Calu3 (cell line): ENCODE measurements at places on chromosomes 13 and 19. TPM values are rescaled to one million over a fixed set of nuclear protein-coding genes. Genes with fewer than 3 reads are reported as not detected.

The ZNF667 gene
- not detected in 2 replicates for total RNA-seq

The DCT gene
- not detected in 2 replicates for total RNA-seq

The KCNJ14 gene
- total RNA-seq = 9.6 and 9.9 TPM in 2 replicates

The SLITRK5 gene
- total RNA-seq = not detected in 2 replicates

The CAPS gene
- 39.9 and 45.7 TPM in 2 replicates for total RNA-seq

The NHLRC3 gene
- total RNA-seq = 23.1 and 23.5 TPM in 2 replicates

The GTF3A gene
- total RNA-seq = 89.6 and 95.0 TPM in 2 replicates

The CGB5 gene
- 2.6 and 3.3 TPM in 2 replicates for total RNA-seq

The PDX1 gene
- 1.2 and 1.8 TPM in 2 replicates for total RNA-seq

The HNRNPM gene
- 186 and 204 TPM in 2 replicates for total RNA-seq

The GRK1 gene
- not detected in 2 replicates for total RNA-seq

The CRLF1 gene
- 1.1 TPM in 1 of 2 replicates, not detected in the other for total RNA-seq

The BRCA2 gene
- 11.0 and 12.8 TPM in 2 replicates for total RNA-seq

- DNase-seq = no peak
- H3K4me1 ChIP-seq = peaks cover 31% of the 10 kb centered on the region
- H3K36me3 ChIP-seq = peaks cover 10% of the 10 kb centered on the region
- H3K27me3 ChIP-seq = no peaks in the 10 kb centered on the region
- no peak overlapping the region for H3K4me3 ChIP-seq
Measured at GRCh38 chr13:20363603-20364002, 131.5 kb upstream of the GJB6 start.

DNA sequence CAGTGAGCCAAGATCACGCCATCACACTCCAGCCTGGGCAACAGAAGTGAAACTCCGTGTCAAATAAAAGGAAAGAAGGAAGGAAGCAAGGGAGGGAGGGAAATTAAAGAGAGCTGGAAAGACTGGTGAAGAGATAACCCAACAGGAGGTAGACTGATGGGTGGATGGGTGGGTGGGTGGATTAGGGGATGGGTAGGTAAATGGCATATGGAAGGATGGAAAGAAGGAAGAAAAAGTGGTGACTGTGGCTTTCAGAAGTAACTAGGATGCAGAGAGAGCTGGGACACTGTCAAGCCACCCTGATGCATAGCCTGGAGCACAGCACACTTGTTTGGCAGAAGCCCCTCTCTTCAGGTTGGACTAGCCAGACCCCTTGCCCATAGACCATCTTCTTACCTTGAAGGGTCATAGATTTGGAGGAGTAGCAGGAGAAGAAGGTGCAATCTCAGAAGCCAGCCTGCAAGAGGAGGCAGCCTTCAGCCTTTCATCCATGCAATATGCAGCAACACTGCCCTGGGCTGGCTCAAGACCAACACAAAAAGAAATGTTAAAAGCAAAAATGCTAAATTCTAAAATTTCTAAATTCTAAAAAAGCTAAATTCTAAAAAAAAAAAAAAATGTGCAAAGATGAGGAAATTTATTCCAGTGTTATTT, 5.1 kb downstream of the IQCN start:
- H3K4me1 ChIP-seq = no peaks in the 10 kb centered on the region
- no peak overlapping the region for H3K4me3 ChIP-seq
- H3K36me3 ChIP-seq = peaks cover 10% of the 10 kb centered on the region
- no peak overlapping the region for H3K27ac ChIP-seq
- no peak for DNase-seq

DNA sequence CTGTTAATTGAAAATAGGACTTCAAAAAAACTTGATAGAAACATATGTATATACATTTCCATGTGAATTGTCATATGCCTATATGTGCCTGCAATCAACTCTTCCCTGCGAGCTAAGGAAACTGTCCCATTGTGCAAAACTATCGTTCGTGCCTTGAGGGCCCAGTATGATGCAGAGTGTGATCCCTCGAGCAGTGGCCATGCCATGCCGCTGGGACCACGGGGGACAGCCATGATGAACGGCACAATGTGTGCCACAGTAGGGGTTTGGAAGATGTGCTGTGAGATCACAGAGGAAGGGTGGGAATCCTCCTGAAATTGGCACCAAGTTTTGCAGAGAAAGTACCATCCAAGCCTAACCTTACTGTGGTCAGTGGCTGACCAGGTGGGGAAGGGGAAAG, 118.1 kb upstream of the SOX1 start:
- H3K27ac ChIP-seq = no peak overlapping the region
- H3K27me3 ChIP-seq = no peaks in the 10 kb centered on the region
- DNase-seq = no peak
- H3K4me3 ChIP-seq = no peak overlapping the region
- no peaks in the 10 kb centered on the region for H3K4me1 ChIP-seq

- no peak for DNase-seq
- peaks cover 51% of the 10 kb centered on the region for H3K4me1 ChIP-seq
- H3K27ac ChIP-seq = peak overlapping the region; percentile 45
- H3K4me3 ChIP-seq = no peak overlapping the region
Measured at GRCh38 chr13:34167347-34167746, 349.4 kb downstream of the RFC3 start.

DNA sequence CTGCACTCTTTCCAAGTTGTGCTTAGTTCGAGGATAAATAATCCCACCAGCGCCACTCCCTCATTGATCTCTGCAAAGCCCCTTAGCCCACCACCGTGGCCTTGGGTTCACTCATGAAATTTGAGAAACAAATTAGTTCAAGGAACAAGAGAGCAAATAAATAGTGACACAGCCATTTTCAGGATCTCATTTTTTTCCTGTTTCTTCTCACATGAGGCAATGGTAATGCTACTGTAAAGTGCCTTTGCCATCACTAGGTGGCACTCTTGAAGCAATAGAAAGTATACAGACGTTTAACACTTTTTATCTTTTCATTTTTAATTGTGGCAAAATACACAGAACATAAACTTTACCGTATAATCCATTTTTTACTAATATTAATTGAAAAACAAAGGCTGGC, 76.8 kb upstream of the ZNF835 start:
- no peak overlapping the region for H3K27ac ChIP-seq
- DNase-seq = no peak
- H3K27me3 ChIP-seq = no peaks in the 10 kb centered on the region
- no peaks in the 10 kb centered on the region for H3K4me1 ChIP-seq
- H3K36me3 ChIP-seq = no peaks in the 10 kb centered on the region

GRCh38 chr13:41827507-41828213, 133.2 kb downstream of the VWA8 start:
- peak overlapping the region; percentile 54 for H3K27ac ChIP-seq
- H3K4me1 ChIP-seq = peaks cover 10% of the 10 kb centered on the region
- H3K4me3 ChIP-seq = no peak overlapping the region
- no peaks in the 10 kb centered on the region for H3K36me3 ChIP-seq
- peak; percentile 6 for DNase-seq
- H3K27me3 ChIP-seq = no peaks in the 10 kb centered on the region

- no peak for DNase-seq
- H3K4me3 ChIP-seq = no peak overlapping the region
- H3K27ac ChIP-seq = no peak overlapping the region
- H3K27me3 ChIP-seq = no peaks in the 10 kb centered on the region
- peaks cover 5% of the 10 kb centered on the region for H3K4me1 ChIP-seq
Measured at GRCh38 chr19:49528211-49528771, 488 bp downstream of the RCN3 start.

GRCh38 chr13:33353210-33353609, 67.7 kb upstream of the STARD13 start:
- no peak overlapping the region for H3K4me3 ChIP-seq

GRCh38 chr19:56423276-56423984, 19.3 kb downstream of the ZNF583 start:
- H3K27me3 ChIP-seq = no peaks in the 10 kb centered on the region
- no peak for DNase-seq
- H3K4me3 ChIP-seq = no peak overlapping the region
- no peak overlapping the region for H3K27ac ChIP-seq

DNA sequence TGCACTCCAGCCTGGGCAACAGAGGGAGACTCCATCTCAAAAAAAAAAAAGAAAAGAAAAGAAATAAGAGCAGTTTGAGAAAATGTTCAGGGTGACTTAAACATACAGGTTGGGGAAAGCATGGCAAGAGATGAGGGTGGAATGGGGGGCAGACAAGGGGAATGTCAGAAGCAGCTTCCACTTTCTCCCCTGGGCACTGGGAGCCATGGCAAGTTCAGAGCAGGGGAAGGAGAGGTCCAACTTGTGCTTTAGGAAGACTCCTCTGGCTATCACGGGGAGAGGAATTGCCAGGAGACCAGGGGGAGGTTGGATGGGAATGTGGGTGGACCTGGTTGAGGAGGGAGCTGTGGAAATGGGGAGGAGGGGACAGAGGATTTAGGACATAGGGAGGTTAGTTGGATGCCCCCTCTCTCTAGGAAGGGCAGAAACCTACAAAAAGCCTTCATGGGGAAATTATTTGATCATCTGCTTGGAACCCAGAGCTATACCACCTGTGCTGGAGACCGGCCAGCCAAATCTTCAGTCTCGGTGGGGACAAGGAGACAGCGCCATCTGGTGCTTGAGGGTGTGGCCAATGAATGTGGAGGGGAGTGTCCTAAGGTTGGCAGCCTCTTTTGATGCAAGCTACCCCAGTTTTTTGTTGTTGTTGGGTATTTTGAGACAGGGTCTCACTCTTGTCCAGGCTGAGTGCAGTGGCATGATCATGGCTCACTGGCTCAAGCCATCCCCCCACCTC, 7.3 kb upstream of the STRN4 start:
- H3K27me3 ChIP-seq = no peaks in the 10 kb centered on the region
- H3K27ac ChIP-seq = peak overlapping the region; percentile 8
- H3K4me1 ChIP-seq = no peaks in the 10 kb centered on the region
- H3K4me3 ChIP-seq = no peak overlapping the region

- H3K27me3 ChIP-seq = no peaks in the 10 kb centered on the region
- DNase-seq = peak; percentile 14
- no peak overlapping the region for H3K4me3 ChIP-seq
- H3K27ac ChIP-seq = no peak overlapping the region
Measured at GRCh38 chr13:46721054-46721453, 75.9 kb downstream of the ESD start.

- H3K4me3 ChIP-seq = no peak overlapping the region
- H3K27me3 ChIP-seq = no peaks in the 10 kb centered on the region
- no peak for DNase-seq
- no peaks in the 10 kb centered on the region for H3K36me3 ChIP-seq
- no peak overlapping the region for H3K27ac ChIP-seq
- no peaks in the 10 kb centered on the region for H3K4me1 ChIP-seq
Measured at GRCh38 chr19:31991984-31992655, 353.3 kb upstream of the ZNF507 start.

- no peaks in the 10 kb centered on the region for H3K36me3 ChIP-seq
- H3K27me3 ChIP-seq = no peaks in the 10 kb centered on the region
- H3K4me1 ChIP-seq = no peaks in the 10 kb centered on the region
- no peak for DNase-seq
- no peak overlapping the region for H3K27ac ChIP-seq
Measured at GRCh38 chr13:83125791-83126190, 756.5 kb downstream of the SLITRK1 start.

GRCh38 chr19:52637718-52638585, at the start of gene ZNF83:
TSS of gene ZNF83 (minus strand) at chr19:52638355.
- peak within 1 kb of the TSS; percentile 1 for H3K27ac ChIP-seq
- DNase-seq = peak; percentile 78
- H3K27me3 ChIP-seq = no peaks in the 10 kb centered on the region

DNA sequence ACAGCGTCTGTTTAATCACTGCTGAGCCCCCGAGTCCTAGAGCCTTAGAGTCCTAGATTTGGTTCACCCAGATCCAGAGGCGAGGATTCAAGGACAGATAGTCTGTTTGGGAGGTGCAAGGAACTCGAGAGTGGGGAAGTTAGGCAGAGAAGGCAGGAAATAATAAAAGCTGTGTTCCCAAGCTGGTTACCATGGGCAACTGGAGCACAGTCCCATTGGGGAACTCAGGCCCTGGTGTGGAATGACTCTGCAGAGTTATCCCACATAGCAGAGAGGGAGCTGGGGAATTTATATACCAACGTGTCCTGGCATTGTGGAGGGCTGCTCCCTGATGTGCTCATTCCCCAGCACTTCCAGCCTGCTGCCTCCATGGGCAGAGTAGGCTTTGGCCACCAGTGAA, 9.7 kb downstream of the IGSF23 start:
- DNase-seq = no peak
- no peaks in the 10 kb centered on the region for H3K27me3 ChIP-seq
- no peak overlapping the region for H3K4me3 ChIP-seq
- H3K36me3 ChIP-seq = peaks cover 16% of the 10 kb centered on the region

- no peaks in the 10 kb centered on the region for H3K4me1 ChIP-seq
- H3K27me3 ChIP-seq = no peaks in the 10 kb centered on the region
- H3K27ac ChIP-seq = no peak overlapping the region
- no peak overlapping the region for H3K4me3 ChIP-seq
Measured at GRCh38 chr13:94218537-94218936, 260.9 kb downstream of the DCT start.

- H3K36me3 ChIP-seq = no peaks in the 10 kb centered on the region
- no peaks in the 10 kb centered on the region for H3K4me1 ChIP-seq
- no peak overlapping the region for H3K4me3 ChIP-seq
- H3K27ac ChIP-seq = no peak overlapping the region
Measured at GRCh38 chr19:42540071-42540553, 11.8 kb upstream of the CEACAM1 start.

GRCh38 chr13:34430294-34430693, 511.8 kb upstream of the NBEA start:
- H3K27me3 ChIP-seq = no peaks in the 10 kb centered on the region
- no peak overlapping the region for H3K4me3 ChIP-seq
- DNase-seq = no peak
- no peaks in the 10 kb centered on the region for H3K36me3 ChIP-seq
- H3K4me1 ChIP-seq = no peaks in the 10 kb centered on the region

- H3K36me3 ChIP-seq = no peaks in the 10 kb centered on the region
- H3K27me3 ChIP-seq = peaks cover 12% of the 10 kb centered on the region
- no peaks in the 10 kb centered on the region for H3K4me1 ChIP-seq
- no peak overlapping the region for H3K4me3 ChIP-seq
- DNase-seq = no peak
Measured at GRCh38 chr13:113783966-113784644, 25.1 kb downstream of the TMEM255B start.

DNA sequence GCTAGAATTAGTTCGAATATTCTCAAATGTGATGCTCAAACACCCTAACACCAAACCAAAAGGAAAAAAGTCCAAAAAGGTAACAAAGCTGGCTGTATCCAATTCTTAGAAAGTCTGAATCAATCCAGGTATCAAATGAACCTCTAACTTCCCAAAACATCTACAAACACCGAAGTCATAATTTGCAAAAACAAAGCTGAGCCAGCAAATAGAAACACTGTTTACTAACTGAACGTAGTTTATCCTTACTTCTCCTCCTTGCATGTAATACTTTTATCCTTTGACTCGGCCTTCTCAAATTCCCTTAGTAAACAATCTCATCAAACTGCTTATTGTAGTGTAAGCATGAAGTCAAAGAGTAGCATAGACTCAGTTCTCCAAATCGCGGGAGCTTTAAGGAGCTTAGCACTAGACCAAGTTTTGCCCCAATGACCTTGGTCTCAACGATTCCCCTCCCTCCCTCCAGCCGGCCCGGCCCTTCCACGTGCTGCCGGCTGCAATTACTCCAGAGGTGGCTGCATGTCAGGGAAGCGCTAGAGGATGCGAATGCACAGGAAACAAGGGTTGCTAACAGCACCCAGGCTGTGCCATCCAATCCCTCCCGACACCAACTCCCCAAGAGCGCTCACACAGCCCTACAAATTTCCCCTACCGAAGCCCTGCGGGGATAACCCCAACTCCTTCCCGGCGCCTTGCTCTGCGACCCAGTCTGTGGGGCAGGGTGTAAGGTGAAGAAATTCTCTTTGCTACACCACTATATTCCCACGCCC, 693 bp downstream of the XPO4 start:
- DNase-seq = peak; percentile 16
- peak overlapping the region; percentile 88 for H3K4me3 ChIP-seq
- H3K27ac ChIP-seq = peak overlapping the region; percentile 87
- H3K27me3 ChIP-seq = no peaks in the 10 kb centered on the region
